Mucosa of descending colon (tissue), 3 donors: ENCODE measurements at places on chromosomes 7 and 10.

DNA sequence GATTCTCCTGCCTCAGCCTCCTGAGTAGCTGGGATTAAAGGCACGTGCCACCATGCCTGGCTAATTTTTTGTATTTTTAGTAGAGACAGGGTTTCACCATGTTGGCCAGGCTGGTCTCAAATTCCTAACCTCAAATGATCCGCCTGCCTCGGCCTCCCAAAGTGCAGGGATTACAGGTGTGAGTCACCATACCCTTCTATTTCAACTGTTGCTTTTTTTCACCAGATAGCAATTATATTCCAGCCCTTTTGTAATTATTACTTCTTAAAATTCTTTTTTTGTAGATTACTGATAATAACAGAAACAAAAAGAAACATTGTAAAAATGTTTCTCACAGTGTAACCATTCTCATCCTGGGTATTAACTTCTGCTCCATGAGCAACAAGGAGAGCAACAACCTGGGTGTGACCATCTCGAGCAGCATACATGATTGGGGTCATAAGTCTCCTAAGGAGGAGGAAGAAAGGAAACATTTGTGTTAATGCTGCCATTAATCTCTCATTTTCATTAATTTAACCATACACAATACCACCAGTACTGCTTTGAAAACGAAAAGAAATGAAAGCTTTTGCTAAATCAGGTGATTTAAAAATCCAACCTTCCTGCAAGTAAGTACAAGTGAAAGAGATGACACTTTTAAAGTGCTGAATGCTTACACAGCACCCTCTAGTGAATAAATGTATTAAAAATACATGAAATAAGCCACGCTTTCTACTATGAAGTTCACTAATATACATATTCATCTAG, 41.8 kb downstream of the ASZ1 start:
- no peak for DNase-seq

DNA sequence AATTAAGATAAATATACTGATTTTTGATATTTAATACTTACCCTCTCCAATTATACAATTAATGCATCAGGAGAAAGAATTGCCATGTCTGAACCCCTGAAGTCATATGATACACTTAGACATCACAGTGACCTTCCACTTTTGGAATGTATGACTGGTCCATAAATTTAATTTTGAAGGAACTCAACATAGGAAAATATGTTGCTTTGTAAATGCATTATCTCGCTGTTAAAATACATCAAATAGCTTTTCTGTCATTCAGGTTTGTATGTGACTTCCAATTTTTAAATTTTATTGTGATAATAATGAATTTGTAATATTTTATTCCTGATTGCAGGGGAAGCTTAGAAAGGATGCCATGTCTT, 631.9 kb upstream of the ANKRD30A start:
- DNase-seq = no peak

DNA sequence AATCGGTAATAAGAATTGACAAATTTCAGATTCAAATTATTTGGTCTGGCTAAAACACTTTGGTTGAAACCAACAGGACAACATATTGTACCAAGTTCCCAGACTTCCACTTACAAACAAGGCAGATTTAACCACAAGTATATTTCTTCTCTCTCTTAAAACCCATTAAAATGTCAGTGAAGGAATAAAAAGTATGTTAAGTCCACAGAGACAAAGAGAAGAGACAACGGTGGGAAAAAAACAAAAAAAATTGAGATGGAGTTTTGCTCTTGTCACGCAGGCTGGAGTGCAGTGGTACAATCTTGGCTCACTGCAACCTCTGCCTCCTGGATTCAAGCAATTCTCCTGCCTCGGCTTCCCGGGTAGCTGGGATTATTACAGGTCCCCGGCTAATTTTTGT, 16.3 kb downstream of the TM9SF3 start:
- DNase-seq = no peak

DNA sequence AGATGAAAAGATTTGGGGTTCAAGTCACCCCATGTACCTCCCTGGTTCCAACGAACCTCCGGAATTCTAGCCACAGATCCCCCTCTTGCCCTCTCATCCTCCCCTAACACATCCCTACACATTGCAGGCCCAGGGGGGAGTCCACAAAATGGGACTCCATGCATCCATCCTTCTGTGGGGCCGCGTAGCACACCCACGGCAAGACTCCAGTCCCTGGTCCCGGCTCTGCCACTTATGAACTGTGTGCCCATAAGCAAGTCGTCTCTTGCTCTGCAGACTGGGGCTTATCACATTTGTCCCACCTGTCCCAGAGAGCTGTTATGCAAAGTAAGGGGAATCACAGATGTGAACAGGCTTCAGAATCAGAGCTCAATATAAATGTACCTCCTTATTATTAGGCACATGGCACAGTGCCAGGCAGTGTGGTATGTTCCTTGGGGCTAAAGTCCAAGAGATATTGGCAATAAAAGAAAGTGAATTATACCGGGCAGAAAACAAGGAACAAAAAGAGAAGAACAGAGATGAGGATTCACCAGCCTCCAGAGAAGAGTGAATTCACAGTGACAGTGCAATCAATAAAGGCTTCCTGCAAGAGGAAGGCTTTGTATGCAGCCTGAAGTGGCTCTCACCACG, 73.9 kb downstream of the KCNMA1 start:
- peak; percentile 56 for DNase-seq

- no peak for DNase-seq
Observed at GRCh38 chr7:39238234-39238869, 260.6 kb downstream of the POU6F2 start.

GRCh38 chr10:105769248-105770184, 1128.4 kb downstream of the SORCS3 start:
- no peak for DNase-seq

- peak; percentile 47 for DNase-seq
Observed at GRCh38 chr7:127393368-127394058, 1.0 kb upstream of the ZNF800 start.

GRCh38 chr10:52128056-52128683, 185.9 kb upstream of the DKK1 start:
- no peak for DNase-seq

- peak; percentile 23 for DNase-seq
Observed at GRCh38 chr10:28738200-28738599, 60.9 kb downstream of the BAMBI start.
